ENCODE measurements at places on chromosomes 12 and 14.

DNA sequence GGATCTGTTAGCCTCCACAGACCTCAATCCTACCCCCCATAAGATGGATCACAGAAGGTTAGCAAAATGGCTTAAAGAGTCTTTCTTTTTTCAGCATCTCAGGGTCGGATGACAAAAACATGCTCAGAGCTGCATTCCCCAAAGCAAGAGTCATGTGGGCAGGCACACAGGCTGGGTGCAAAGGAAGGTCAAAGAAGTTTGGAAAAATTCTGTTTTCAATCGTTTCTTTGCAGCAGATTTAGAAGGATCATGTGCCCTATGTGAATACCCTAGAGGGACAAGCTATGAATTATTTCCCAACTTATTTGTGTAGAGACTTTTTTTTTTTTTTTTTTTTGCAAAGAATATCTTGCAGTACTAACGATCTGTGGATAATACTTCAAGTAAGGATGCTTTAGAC is 845.4 kb downstream of the VRK1 start:
- no peak for DNase-seq

GRCh38 chr14:83280719-83281118 is 1747.1 kb upstream of the SEL1L start:
- no peak for DNase-seq

GRCh38 chr14:49314737-49315136 is 271.4 kb downstream of the RPS29 start:
- no peak for DNase-seq

- no peak for DNase-seq
These were observed 10.5 kb upstream of the C14orf93 start for GRCh38 chr14:23020143-23021128.

Measured in esophagus squamous epithelium (tissue), 5 donors.